ENCODE measurements at places on chromosomes 13 and 19.
A peak's percentile ranks its signal among the peaks of the same experiment; 100 is the strongest.

DNA sequence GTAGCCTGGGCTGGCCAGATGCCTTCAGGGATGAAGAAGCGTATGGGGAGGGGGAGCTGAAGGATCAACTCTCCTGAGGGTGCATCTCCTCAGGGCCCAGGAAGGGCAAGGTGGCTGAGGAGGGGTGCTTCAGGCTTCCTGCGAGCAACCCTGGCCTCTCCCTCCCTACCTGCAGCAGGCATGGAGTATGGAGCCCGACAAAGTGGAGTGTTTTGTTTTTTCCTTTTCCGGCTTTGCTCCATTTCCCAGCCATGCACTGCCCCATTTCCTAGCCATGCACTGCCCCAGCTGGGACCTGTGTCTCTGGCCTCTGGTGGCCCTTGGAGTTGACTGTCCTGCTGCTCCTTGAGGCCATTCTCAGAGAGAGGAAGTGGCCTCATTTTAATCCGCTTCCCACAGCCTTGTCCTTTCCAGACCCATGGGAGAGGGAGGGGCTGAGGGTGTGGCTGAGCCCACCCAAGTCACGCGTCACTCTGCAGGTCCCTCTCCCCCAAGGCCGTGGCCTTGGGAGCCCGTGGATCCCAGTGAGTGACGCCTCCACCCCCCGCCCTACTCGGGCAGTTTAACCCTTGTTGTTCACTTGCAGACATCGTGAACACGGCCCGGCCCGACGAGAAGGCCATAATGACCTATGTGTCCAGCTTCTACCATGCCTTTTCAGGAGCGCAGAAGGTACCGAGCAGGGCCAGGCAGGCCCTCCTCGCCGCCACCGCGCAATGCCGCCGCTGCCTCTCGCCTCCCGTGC lies 34.4 kb downstream of the CAPN12 start:
- no peak for DNase-seq

DNA sequence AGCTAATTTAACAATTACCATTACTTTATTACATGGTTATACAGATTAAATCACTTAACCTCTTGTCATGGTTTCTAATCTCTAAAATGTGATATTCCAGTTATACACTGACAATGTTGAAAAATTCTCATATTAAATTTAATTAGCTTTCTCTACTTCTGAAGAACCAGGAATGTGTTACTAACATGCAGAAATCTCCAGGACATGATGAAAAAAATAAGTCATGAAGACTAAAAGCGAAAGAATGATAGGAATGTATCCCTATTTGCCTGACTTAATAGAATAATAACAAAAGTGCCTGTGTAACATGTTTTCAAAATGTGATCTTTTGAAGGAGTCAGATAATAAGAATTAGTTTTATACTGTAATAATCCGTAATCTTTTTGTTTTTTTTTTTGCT lies 2823.7 kb upstream of the PCDH20 start:
- DNase-seq: no peak

GRCh38 chr13:26923824-26924605 lies 163.4 kb upstream of the GPR12 start:
- no peak for DNase-seq

DNA sequence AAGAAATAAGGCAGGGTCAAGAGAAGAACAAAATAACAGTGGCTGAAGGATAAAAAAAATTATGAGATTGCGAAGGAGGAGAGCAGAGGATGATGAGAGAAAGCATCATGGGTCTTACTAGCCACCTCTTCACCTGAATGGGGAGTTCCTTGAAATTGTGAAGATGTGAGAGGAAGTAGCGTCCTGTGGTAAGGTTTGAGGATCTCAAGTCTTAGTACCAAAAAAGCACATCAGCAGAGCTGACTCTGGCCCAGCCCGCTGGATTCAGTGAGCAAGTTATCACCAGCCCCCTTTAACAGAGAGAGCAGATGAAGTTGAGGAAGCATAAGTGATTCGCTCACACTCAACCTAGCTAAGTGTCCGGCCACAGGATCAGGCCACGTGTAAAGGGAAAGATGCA lies 61.8 kb downstream of the RXFP2 start:
- no peak for DNase-seq

- DNase-seq: no peak
Observed at GRCh38 chr13:79246578-79246949, 159.5 kb downstream of the RBM26 start.

- DNase-seq: no peak
Observed at GRCh38 chr13:60969656-60970055, 446.0 kb downstream of the PCDH20 start.

DNA sequence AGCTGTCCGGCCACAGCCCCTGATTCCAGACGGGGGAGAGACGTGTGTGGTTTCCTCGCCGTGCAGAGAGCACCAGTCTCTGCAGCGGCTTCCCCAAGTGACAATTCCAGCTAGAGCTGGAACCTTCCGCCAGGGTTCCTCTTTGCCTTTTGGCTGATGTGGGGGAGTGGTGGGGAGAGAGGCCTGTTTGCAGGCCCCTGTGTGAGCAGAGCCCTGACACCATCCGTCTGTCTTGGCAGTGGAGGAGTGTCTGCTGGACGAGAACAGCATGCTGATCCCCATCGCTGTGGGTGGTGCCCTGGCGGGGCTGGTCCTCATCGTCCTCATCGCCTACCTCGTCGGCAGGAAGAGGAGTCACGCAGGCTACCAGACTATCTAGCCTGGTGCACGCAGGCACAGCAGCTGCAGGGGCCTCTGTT lies 25.0 kb downstream of the LAMP1 start:
- no peak for DNase-seq

DNA sequence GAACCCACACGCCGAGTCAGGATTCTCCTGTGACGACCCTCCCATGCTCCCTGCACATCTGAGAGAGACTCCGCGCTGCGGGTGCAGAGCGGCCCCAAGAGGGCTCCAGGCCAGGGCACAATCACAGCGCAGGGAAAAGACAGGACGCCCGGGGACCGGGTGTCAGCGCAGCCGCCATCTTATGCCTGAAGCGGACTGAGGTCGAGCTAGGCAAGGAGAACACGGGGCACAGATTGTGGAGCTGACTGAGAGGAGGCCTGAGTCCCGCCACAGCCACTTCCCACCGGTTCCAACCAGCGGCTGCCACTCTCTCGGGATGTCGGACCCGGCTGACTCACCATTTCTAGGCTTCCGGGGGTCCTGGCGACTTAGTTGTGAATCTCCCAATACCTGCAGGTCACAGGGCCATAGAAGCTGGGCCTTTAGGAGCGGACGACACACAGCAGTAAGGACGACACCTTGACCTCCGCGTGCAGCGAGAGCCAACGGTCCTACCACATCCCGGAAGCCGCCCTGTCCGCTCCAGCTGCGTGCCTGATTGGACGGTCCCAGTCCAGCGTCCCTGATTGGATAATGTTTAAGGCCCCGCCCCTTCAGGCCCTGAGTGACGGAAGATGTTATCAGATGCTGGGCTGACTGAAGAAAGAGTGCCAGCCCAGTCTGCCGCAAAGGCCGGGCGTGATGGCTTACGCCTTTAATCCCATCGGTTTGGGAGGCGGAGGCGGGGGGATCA lies at the start of gene ZNF728:
Gene ZNF728 (minus strand): TSS at position 487 of the 733 bp plus-strand sequence. CDS start 146 bp downstream, at position 341.
- peak; percentile 11 for DNase-seq

GRCh38 chr13:28058866-28059613 lies 41.3 kb downstream of the FLT3 start:
- no peak for DNase-seq

DNA sequence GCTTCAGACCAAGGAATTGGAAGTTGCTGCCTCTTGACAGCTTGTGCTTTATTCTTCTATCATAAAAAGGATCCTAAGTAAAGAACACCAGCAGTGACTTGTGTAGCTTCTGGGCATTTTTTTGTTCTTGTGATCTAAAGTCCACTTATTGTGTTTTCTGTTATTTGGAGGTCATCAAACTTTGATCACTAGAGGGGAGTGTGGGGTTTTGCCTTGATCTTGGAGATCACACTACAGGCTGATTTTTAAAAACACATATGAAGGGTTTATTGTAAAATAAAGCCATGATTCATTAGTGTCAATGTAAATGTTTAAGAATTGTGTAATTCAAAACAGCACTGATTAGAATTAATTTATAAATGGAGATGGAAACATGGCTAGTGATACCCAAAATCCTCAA lies 328.7 kb upstream of the EDNRB start:
- DNase-seq: no peak

GRCh38 chr13:20044086-20044485 lies 85.6 kb downstream of the ZMYM2 start:
- DNase-seq: no peak

- DNase-seq: no peak
Observed at GRCh38 chr19:5624018-5624663, 1.3 kb downstream of the SAFB start.

- DNase-seq: no peak
Observed at GRCh38 chr13:112870051-112870331, 99.0 kb upstream of the MCF2L start.

- DNase-seq: peak; percentile 81
Observed at GRCh38 chr13:99432609-99433542, 68.4 kb upstream of the TM9SF2 start.

DNA sequence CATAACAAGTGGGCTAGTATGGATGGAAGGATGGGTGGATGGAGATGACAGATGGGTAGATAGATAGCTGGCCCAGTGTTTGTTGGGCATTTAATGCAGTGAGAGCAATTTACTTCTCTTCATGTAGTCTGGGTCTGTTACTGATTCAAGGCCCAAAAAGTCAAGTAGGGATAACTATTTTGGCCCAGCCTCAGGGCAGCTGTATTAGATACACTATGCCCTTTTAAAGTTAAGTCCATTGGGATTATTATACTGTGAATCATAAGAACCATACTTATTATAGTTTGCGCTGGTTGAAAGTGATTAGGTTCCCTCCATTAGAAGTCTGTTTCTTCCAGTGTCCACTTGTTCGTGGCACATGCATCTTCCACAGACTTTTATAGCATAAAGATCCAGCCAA lies 4.7 kb downstream of the ITGBL1 start:
- DNase-seq: no peak

- DNase-seq: no peak
Observed at GRCh38 chr13:44955406-44955805, 33.9 kb downstream of the NUFIP1 start.

- no peak for DNase-seq
Observed at GRCh38 chr19:51546650-51547396, 15.4 kb upstream of the SIGLEC6 start.

DNA sequence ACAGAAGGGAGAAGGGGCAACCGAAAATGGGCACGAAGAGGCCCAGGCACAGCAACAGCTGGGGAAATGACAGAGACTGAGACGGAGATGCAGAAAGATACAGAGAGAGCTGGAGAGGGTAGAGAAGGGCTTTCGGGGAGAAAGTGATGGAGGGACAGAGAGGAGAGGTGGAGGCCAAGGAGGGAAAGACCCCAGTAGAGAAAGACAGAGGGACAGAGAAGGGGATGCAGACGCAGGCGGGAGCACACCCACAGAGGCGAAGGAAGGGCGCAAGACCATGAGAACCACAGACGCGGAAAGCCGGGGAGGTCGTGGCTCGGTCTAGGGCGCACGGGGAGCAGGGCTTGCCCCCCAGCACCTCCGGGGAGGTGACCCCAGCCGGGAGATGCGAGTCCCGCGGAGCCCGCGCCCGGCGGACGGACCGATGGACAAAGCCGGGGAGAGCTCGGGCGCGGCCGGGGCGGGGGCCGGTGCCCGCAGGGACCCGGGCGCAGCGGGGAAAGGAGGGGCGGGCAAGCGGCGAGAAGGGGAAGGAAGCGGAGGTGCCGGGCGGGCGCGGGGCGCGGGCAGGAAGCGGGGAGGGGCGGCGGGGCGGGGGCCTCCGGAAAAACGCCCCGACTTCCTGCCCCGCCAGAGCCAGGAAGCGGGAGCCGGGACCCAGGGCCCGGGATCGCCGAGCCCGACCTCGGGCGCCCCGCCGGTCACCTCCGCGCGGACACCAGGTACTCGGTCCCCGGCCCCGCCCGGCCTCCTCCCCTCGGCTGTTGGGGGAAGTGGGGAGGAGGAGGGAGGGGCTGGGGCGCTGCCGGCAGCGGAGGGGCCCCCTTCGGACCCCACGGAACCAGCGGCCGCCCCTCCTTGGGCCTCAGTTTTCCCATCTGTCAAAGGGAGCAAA lies at the start of gene ARHGEF1:
Gene ARHGEF1 (plus strand): TSS at position 617 of the 895 bp plus-strand sequence. CDS start 4,899 bp downstream, outside the sequence.
- DNase-seq: peak; percentile 72

DNA sequence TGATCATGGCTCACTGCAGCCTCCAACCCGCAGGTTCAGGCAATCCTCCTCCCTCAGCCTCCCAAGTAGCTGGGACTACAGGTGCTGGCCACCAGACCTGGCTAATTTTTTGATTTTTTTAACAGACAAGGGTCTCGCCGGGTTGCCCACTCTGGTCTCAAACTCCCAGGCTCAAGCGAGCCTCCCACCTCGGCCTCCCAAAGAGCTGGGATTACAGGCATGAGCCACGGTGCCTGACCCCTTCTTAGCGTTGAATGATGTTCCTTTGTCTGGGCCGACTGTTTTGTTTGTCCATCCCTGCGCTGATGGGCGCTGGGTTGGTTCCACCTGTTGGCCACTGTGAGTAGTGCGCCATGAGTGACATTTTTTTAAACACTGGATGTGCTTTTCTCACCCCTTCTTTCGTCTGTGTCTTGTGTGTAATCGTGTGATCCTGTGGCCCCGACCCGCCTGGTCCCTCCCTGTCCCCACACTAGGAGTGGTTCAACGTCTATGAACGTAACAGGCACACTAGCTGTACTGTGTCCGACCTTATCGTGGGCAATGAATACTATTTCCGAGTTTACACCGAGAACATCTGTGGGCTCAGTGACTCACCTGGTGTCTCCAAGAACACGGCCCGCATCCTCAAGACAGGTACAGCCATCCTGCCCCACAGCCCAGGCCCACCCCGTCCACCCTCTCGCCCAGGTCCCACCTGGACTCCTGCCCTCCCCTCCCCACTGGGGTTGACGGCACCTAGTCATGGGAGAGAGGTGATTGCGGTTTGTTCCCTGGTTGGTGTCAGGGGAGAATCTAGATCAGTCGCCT lies 15.0 kb upstream of the EMC10 start:
- peak; percentile 92 for DNase-seq

GRCh38 chr19:11685676-11686650 lies 52.8 kb downstream of the ZNF823 start:
- DNase-seq: no peak

GRCh38 chr19:28876609-28877123 lies 336.3 kb downstream of the UQCRFS1 start:
- no peak for DNase-seq

- DNase-seq: no peak
Observed at GRCh38 chr13:57846600-57847173, 215.1 kb downstream of the PCDH17 start.

GRCh38 chr19:6318772-6319171 lies 14.6 kb downstream of the ACER1 start:
- DNase-seq: no peak

DNA sequence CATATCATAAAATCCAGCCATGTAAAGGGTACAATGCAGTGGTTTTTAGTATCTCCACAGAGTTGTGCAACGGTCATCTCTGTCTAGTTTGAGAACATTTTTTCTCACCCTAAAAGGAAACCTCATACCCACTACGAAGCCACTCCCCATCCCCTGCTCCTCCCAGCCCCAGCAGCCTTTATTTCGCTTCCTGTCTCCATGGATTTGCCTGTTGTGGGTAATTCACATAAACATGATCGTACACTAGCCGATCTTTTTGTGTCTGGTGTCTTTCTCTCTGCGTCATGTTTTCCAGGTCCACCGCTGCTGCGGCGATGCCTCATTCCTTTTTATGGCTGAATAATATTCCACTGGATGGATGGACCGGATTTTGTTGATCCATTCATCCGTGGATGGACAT lies 28.6 kb downstream of the BICRA start:
- no peak for DNase-seq

Measured in GM13976 (cell line).